ENCODE measurements at places on chromosomes 2 and 18.

DNA sequence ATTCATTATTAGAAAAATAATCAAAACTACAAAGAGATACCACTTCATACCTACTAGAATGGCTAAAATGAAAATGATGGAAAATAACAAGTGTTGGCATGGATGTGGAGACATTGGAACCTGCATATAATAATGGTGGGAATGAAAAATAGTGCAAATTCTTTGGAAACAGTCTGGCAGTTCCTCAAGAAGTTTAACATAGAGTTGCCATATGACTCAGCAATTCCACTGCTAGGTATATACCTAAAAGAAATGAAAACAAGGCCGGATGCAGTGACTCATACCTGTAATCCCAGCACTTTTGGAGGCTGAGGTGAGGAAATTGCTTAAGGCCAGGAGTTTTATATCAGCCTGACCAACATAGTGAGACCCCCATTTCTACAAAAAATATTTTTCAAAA lies 41.6 kb upstream of the ACYP2 start:
- DNase-seq, result no peak

DNA sequence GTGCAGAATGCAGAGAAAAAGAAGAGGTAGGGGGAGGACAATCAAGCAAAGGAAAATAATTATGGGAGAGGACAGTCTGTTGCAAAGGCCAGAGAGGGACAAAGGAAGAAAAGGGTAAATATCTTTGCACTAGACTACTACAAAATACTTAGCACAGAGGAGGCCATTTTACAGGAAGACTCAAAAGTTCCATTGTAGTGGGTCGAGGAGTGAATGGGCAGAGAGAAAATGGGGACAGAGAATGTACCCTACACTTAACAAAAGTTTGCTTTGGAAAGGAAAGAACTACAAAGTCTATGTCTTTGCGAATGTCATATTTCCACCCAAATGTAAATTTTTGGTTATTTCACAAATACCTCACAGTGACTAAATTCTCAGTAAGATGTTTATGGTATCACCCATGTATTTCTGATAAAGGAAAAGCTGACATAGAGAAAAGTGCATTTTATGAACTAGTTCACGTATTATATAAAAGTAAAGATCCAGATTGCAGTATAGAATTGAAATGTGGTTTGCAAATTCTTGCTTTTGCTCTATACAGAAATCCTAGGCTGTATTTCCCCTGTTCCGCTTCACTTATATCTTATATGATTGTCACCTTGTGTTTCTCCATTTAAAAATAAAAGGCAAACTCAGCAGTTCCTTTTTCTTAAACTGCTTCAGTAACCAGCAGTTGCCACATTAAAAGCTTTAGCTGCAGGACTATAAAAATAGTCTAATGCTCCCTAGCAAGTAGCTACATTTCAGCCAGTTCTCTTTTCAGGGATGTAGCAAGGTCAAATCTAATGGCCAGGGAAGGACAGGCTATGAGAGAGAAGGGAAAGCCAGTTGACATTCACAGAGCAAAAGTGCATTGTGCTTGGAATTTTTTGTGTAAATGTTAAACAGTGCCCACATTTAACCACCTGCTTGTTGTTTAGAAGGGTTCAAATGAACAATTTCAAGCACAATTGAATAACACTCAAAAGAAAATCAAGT lies 79.7 kb upstream of the CYTIP start:
- DNase-seq, result no peak

DNA sequence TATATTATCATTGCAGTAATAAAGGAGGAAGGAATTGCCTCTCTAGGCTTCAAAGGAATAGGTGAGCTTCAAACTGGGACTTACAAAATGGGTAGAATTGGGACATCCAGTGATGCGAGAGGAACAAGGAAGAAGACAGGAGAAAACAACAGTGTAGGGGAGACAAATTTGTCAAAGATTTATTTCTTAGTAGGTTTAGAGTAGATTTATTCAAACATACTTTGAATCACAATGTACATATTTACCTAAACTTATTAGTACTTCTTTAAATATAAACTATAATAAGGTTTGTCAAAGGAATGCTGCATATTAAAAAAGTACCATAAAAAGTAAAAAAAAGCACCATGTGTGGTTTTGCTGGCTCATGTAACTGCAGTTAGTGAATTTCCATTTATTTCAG lies 161.4 kb upstream of the CDH2 start:
- no peak for DNase-seq

DNA sequence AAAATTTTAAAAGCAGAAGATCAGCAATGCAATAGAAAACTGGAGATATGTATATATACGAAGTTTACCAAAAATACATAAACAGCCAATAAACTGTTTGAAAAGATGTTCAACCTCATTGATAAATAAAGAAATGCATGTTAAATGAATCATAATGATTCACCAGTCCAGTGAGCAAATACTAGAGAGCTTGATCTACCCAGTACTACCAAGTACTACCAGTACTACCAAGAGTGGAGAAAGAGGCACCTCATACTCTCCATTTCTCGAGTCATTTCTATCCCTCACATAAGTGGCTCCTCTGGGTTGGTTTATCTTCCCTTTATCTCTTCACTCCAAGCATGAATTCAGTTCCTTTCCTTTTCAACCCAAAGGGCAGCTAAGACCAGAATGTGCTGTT lies 138.9 kb downstream of the MREG start:
- DNase-seq, result no peak

DNA sequence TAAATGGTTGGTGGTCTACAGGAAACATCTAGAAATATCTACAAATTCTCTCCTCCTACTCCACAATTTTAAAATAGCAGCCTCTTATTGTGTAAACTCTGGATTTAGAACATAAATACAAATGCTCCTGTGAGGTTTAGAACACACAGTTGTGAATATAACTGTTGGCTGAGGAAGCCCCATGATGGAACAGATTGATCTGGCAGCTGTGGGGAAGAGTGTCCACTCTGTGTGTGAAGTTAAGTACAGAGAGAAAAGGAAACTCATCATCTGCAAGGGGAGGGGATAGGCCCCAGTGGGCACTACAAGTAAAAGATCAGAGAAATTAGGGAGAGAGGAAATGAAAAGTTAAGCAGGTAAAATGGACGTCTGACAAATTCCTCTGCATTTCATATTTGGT lies 422.7 kb upstream of the FSHR start:
- no peak for DNase-seq

- no peak for DNase-seq
These were observed 38.0 kb downstream of the RNF152 start for GRCh38 chr18:61854578-61855448.

- no peak for DNase-seq
These were observed 86.8 kb downstream of the MAIP1 start for GRCh38 chr2:200042102-200042735.

- no peak for DNase-seq
These were observed 12.6 kb downstream of the THNSL2 start for GRCh38 chr2:88182721-88183120.

DNA sequence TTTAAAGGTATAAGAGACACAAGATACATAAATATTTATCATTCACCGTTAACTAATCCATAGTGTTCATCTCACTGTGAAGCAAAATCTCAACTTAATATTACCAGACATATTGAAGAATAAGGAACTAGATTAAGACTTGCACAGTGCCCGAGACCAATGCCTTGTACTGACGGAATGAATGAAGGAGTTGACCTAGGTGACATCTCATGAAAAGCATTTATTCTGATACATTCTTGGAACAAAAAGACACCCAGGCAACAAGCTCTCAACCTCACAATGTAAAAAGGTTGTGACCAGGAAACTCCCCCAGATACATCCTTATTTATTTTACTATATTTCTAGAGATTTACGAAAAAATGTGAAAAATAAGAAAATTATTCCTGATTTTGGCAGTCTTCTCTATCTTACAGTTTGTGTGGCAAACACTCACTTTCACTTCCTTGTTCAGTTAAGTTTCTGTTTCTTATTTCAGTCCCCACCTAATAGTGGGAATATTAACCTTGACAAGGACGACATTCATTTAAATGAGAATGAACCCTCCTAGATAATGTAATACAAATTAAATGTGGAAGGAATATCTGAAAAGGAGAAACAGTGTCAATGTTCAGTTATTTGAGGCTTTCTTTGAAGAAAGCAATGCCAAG lies 28.4 kb downstream of the M1AP start:
- no peak for DNase-seq

- DNase-seq, result no peak
These were observed 51.0 kb downstream of the NBAS start for GRCh38 chr2:15510131-15510530.

DNA sequence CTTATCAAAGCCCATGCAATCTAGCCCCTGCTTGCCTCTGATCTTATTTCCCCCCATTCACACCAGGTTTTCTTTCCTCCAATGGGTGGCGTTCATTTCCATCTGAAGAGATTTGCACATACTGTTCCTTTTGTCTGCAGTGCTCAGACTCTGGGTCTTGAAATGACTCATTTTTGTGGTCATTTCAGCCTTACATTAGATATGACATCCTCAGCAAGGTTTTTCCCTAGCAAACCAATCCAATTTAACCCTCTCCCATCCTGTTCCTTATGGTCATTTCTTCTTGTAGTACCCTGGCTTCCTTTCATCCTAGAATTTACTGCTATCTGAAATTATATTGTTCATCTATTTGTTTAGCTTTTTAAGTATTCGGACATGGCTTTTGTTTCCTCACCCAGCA lies 42.5 kb upstream of the SCN1A start:
- no peak for DNase-seq

DNA sequence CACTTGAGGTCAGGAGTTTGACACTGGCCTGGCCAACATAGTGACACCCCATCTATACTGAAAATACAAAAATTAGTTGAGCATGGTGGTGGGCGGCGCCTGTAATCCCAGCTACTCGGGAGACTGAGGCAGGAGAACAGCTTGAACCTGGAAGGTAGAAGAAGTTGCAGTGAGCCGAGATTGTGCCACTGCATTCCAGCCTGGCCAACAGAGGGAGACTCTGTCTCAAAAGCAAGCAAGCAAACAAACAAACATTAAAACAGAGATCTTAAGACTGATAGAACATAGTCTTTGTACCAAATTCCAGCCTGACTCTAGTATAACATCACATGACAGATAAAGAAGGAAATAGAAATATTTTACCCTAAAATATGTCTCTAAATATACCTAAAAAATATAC lies 168.1 kb downstream of the PTPRM start:
- DNase-seq, result no peak

DNA sequence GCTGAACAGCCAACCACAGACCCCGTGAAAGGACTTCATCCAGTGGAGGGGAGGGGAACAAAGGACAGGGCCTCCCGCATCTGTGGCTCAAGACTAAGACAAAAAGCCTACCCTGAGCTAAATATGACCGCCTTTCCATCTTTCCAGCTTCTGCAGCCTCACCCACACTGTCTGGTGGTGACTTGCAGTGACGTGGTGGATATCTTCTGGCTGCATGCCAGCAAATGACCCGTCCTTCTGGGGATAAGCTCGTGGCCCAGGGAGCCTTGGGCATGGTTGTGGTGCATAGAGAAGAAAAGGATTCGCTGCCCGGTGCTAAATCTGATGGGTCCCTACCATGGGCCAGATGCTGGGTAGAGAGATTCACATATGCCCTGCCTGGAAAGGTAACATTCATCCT lies 8.7 kb upstream of the NGEF start:
- DNase-seq, result no peak

DNA sequence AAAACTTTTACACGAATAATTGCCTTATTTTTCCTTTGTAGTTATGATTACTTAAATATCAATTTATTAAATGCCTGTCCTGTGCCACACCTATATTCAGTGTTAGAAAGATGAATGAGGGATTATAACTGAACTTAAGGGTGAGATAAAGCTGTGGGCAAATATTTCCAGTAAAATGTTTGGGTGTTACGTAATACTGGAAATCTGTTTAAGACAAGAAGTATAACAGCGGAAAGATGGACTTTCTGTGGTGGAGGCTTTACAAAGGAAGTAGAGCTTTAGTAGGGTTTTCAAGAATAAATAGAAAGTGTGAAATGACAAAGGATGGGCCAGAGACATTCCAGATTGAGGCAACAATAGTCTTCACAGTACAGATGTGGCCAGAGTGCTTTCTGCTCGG lies 927.0 kb downstream of the DPP10 start:
- DNase-seq, result no peak

- no peak for DNase-seq
These were observed 1.0 kb upstream of the ARHGEF4 start for GRCh38 chr2:130835766-130836015.

- no peak for DNase-seq
These were observed 310.8 kb upstream of the MAP2 start for GRCh38 chr2:209113026-209113425.

DNA sequence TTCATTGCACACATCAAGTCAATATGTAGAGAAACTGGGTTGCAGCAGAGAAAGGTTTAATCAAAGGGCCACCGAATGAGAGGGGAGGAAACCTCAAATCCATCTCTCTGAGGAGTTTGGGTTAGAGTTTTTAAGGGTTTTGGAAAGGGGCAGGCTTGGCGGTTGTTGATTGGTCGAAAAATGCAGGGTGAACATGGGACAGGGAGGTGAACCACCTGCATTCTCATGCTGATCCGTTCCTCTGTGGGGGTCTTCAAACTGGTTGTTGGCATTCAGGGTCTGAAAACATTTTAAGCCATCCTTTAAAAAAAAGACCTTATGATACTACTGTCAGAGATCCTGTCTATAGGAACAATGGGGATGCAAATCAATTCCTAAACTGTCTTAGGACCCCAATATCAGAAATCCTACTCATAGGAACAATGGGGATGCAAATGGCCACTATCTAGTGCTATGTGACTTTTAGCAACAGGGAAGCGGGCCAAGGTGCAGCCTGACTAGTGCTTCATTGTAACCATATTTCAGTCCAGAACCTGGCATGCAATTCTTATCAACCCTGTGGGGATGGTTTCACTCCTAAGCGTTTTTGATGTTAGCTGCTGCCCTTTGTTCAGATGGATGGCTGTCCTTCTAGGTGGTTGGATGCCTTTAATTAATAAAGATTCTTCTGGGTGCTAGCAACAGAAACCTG lies 120.1 kb upstream of the MGAT5 start:
- DNase-seq, result no peak

GRCh38 chr2:217864963-217865772 lies 137.6 kb downstream of the TNS1 start:
- DNase-seq, result no peak

- DNase-seq, result no peak
These were observed 9.3 kb downstream of the IL1R2 start for GRCh38 chr2:102000813-102001766.

GRCh38 chr2:240127191-240127750 lies 8.8 kb downstream of the COPS9 start:
- DNase-seq, result no peak

DNA sequence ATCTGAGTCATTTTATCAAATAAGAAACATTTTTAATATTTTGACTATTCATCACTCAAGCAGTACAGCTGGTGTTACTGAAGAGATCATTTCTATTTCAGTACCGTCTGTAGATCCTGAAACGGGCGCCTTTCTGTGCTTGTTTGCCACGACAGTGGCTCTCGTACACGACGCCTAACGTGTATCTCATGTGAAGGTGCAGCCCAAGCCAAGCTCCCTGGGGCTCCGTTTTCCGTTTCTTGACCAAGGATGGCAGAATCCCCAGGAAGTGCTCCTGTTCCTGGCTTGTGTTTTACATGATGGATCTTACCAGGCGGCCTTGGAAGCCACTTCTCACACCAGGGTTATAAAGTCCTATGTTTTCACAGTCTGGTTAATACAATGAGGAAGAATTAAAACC lies 320.6 kb downstream of the GBX2 start:
- DNase-seq, result no peak

- DNase-seq, result no peak
These were observed 88.5 kb downstream of the NXPH2 start for GRCh38 chr2:138691667-138692066.
